D341Med (cell line): ENCODE measurements at places on chromosomes 11 and 22.
A peak's percentile ranks its signal among the peaks of the same experiment; 100 is the strongest.

DNA sequence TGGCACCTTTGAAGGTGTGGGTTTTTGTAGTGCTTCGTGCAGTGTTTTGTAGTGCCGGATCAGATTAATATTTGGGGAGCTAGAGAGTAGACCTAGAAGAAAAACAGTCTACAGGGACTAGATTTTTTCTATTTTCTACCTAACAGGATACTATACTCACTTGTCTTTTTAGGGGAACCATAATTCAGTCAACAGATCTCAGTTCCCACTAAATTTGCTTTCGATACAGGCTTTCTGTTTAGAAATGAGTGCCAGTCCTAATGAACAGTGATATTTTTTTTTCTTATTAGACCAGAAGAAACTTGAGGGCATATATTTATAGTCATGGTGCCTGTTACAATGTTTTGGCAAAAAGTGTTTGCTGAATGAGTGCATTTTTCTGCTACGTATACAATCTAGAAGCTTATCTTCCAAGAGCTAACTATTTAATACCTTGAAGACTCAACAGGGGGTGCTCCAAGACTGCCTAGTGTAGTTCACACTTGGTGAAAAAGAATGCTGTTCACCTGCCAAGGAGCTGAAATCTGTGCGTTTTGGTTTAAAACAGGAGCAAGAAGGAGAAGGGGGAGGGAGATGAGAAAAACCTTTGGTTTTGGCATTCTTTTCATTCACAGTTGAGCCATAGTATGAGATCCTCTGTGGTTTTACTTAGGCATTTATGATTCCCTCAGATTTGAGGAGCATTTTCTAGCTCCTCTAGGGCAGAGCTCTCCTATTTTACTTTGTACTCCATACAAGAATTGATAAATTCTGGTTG, 44.9 kb upstream of the VSTM5 start:
- DNase-seq: peak; percentile 42

- DNase-seq: peak; percentile 86
Observed at GRCh38 chr11:57277845-57278720, 41.0 kb upstream of the APLNR start.

DNA sequence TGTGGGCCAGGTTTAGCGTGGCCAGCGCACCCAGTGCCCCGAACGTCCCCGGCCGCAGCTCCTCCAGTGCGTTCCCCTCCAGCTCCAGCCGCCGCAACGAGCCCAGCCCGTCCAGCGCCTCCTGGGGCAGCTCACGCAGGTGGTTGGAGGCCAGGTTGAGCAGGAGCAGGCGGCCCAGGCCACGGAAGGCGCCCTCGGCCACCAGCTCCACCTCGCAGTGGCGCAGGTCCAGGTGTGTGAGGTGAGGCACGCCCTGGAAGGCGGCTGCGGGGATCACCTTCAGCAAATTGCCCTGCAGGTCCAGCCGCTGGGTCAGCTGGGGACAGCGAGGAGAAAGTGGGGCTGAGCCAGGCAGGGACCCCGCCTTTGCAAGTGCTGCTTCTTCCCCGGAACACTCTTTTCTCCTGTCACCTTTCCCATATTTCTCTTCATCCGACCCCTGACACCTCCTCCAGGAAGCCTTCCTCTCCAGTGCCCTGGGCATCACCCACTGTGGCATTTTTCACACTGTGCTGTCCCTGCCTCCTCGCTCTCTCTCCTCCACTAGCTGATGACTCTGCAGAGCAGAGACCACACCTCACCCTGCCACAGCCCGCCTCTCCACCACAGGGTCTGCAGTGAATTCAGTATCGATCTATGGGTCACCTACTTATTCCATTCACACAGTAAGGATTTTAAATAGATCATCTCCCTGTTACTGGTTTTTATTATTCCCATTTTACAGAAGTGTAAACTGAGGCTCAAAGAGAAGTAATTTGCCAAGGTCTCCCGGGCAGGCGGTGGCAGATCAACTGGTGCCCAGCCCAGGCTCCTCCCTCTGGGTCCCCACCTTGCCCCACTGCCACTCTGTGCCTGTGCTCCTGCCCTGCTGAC, 1.9 kb downstream of the CHADL start:
- DNase-seq: no peak

- DNase-seq: no peak
Observed at GRCh38 chr11:44139565-44140330, 44.3 kb downstream of the EXT2 start.

GRCh38 chr11:66922551-66922950, 35.6 kb downstream of the PC start:
- DNase-seq: no peak

DNA sequence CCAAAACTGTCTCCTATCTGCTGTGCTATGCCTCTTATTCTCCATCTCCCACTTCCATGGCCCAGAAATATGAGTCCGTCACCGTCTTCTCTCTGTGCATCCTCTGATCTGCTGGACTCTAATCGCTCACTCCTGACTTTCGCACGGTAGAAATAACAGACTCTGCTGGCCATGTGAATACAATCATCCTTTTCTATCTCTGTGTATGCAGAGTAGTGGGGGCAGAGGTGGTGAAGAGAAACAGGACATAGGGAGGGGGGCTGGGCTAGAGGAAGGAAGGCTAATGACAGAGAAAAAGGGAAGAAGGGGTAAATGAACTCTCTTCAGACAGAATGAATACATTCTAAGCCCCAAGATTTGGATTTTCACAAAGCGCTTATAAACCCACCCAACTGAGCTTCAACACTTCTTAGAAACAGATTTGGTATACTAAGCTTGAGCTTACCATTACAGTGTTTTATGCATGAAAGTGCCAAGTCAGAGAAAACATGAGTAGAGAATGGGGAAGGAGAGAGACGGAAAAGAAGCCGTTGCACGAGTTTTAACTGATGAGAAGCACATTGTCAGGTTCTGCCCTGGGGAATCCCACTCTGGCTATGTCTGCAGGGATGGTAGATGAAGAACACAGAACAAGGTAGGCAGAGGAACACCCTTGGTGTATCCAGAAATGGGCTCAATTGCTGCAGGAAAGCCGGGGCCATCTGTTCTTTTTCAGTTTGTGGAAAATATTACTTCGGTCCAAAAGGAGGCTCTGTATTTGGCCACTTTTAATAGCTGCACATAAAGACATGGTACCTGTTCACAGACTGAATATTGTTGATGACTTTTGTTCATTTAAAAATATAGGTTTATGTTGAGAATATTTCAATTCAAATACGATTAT, 324.7 kb downstream of the ETS1 start:
- no peak for DNase-seq

DNA sequence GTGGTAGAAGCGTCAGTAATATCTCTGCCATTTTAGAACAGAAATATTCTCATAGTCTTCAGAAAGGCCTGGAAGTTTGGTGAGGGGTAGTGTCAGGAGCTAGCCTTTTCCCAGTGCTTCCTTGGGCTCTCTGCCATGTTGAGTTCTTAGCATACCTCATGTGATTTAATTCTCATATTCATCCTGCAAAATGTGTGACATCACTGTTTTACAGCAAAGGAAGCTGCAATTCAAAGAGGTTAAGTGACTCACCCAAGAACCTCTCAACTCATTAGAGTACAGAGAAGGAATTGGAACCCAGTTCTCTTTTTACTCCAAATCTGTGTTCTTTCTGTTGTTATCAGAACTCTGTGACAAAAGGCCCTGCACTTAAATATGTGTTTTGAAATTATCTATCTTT, 72.1 kb downstream of the RNF169 start:
- no peak for DNase-seq

DNA sequence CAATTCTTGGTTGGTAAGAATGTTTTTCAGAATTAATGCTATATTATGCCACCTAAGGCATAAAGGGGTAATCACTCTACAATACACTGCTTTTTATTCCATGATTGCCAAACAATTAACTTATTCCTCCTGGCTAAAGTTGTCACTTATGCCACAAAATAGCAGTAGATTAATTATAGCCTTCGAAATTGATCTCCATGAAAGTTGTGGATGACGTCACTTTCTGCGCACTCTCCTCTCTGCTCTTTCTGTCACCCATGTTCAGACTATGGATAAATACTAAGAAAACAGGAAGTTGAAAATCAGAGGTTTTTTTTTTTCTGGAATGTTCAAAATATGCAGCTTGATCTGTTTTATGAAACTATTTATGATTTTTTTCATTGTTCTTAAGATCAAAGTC, 790.1 kb upstream of the CNTN5 start:
- DNase-seq: no peak

- no peak for DNase-seq
Observed at GRCh38 chr11:6608726-6609501, 3.1 kb downstream of the TAF10 start.

DNA sequence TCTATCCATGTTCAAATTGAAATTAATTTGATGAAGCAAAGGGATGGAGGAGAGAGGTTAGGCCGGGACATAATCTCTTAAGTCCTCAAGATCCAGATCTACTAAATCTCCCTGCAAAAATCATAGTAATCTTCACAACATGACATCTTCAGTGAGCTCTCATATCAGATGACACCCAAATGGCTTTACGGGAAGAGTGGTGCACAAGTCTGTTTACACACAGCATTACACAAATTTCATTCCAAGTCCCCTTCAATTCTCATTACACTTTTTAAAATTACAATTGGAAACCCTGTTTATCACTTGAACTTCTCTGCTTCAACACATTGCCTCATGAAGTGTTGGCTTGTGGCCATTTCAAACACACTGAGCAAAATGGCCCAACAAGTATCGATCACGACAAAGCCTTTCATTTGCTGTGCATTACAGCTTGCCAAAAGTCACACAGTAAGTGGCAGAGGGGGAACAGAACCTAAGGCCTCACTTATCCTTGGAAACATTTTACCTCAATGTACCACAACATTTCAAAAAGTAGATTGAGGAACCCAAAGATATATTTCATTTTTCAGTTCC, 17.9 kb upstream of the TPH1 start:
- peak; percentile 65 for DNase-seq

- no peak for DNase-seq
Observed at GRCh38 chr11:33269822-33270221, 12.6 kb downstream of the HIPK3 start.

- DNase-seq: no peak
Observed at GRCh38 chr11:2475136-2475918, 30.5 kb downstream of the KCNQ1 start.

GRCh38 chr11:114377612-114378267, 22.6 kb downstream of the C11orf71 start:
- no peak for DNase-seq

- DNase-seq: no peak
Observed at GRCh38 chr11:129817534-129818051, 1.9 kb downstream of the TMEM45B start.

GRCh38 chr22:19807914-19808872, 46.5 kb downstream of the GNB1L start:
- DNase-seq: no peak

- peak; percentile 61 for DNase-seq
Observed at GRCh38 chr11:128290106-128290840, 297.1 kb downstream of the ETS1 start.

DNA sequence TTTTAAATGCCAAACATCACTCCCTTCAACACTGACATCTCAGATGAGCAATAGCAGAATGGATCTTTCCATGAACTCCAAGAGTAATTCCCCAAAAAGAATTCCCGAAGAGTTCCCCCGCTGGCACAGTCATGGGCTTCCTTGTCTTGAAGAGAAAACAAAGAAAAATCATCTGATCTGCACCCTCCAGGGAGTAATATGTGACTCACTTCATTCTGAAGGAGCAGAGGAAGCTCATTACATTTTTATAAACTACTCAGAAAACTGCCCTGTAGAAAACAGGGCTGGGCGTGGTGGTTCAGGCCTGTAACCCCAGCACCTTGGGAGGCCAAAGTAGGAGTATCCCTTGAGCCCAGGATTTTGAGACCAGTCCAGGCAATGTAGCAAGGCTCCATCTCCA, 35.7 kb downstream of the CELSR1 start:
- no peak for DNase-seq

DNA sequence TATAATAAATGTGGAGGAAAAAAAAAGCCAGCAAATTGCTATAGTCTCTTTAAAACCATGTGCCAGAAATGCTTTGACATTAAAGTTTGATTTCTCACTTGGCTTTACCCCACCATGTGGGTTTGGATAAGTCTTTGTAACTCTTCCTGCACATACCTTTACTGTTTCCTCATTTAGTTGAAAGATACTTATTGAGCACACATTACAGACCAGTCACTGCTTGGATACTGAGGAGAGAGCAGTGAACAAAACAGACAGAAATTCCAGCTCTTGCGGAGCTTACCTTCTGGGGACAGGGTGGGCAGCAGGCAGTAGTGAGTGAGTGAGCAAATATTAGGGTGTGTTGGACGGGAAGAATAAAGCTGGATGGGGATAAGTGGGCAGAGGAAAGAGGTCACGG, 13.7 kb downstream of the PACS1 start:
- no peak for DNase-seq

- DNase-seq: no peak
Observed at GRCh38 chr11:120738516-120739046, 227.0 kb downstream of the GRIK4 start.

- no peak for DNase-seq
Observed at GRCh38 chr11:23127706-23128105, 267.4 kb upstream of the CCDC179 start.

DNA sequence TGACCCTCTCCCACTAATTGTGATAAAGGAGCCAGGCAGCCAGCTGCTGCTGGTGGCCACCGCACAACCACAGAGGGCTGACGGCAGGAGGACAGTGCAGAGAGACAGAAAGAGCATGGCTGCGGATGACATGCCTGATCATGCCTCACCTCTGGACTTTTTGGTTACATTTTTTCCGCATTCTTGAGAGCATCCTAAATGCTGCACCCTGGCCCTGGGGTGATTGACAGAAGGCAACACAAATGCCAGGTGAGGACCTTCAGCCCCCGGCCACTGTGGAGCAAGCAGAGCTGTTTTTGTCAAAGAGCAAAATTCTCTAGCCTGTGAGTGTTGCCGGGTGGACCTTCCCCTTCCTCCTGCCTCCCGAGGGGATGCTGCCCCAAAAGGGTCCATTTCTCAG, 78.5 kb downstream of the RPS6KA4 start:
- DNase-seq: no peak

- DNase-seq: no peak
Observed at GRCh38 chr11:123185326-123185725, 9.7 kb downstream of the CLMP start.

DNA sequence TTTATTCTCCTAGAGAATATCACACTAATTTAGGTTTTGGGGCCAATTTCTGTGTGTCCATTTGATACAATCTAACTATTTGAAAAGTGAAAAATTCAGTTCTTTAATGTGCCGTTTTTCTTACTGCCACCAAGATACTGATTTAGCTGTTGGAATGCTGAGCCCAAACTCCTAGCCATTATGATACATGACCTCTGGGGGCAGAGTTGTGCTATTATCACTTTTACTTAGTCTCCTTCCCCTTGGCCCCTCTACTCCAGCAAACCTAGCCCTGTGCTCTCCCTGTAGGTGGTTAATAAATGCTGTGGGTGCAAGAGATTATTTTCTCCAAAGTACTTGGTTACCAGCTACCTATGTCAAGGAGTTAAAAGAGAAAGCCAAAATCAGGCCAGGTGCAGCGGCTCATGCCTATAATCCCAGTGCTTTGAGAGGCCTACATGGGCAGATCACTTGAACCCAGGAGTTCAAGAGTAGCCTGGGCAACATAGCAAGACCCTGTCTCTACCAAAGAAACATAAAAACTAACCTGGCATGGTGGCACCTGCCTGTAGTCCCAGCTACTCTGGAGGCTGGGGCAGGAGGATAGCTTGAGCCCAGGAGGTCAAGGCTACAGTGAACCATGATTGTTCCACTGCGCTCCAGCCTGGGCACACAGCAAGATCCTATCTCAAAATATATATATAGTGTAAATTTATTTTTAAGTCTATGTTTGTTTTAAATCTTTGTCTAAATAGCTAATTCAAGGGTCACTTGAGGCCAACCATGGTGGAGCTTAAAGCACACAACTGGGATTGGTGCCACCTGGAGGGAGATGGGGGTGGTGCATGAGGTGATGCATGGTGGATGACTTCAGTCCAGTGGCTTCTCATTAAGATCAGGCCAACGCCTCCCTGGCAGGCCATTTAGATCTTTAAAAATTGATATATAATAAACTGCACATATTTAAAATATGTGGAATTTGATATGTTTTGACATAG, 193.2 kb upstream of the PLET1 start:
- peak; percentile 48 for DNase-seq
